ENCODE measurements at places on chromosomes 2 and 18.

DNA sequence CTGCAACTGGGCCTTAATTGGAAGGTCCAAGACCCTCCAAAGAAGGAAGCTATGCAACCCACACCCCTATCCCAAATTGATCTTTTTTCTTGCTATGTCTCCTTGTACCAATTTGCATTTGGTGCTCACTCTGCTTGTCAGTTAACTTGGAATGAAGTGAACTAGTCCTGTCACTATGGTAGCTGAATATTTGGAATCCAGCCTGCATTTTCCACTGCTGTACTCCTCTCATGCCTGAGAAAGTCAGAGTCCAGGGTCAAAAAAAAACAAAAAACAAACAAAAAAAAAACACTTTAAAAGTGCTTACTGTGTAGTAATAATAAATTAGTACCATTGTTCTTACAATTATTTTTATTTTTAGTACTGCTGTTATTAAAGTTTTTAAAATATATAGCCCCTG lies 462.8 kb upstream of the SLC8A1 start:
- H3K27ac ChIP-seq: no peak overlapping the region
- H3K36me3 ChIP-seq: no peaks in the 10 kb centered on the region
- H3K27me3 ChIP-seq: no peaks in the 10 kb centered on the region
- DNase-seq: no peak
- H3K4me3 ChIP-seq: no peak overlapping the region
- H3K4me1 ChIP-seq: no peaks in the 10 kb centered on the region

DNA sequence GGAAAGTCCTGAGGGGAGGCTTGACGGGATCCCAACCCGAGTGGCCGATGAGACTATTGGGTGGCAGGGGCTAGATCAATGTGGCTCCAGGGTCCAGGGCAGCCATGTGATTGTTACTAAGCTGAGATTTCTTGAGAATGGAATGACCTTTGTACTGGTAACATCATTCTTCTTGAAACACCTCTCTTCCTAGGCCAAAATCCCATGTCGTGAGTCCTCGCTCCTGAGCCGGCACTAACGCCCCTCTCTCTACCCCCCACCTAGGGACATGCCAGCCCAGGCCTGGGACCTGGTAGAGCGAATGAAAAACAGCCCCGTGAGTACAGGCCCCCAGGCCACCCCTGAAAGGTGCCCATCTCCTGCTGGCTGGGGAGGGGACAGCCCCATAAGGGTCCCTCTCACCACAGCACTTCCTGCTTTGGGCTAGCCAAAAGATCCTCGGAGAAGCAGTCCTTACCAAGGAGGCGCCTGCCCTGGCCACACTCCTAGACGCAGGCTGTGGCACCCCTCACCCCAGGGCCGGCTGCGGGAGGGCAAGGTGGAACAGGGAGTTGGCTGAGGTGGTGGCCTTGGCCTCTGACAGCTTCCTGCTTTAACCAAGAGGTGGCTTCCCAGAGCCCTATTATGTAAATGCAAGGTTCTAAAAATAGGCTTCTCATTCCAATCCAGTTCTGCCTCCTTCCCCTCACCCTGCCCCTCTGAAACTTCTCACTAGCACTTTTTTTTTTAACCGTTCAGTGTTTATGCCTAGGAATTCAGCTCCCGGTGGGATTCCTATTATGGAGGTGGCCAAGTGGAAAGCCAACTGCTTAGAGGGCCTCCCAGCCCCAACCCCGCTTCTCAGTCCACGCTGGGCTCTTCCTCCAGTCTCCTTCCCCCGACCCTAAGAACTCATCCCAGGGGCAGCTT lies 126.6 kb upstream of the PPP1CB start:
- H3K4me3 ChIP-seq: peak overlapping the region; percentile 26
- no peaks in the 10 kb centered on the region for H3K36me3 ChIP-seq
- peak overlapping the region; percentile 38 for H3K27ac ChIP-seq
- peak; percentile 60 for DNase-seq
- H3K27me3 ChIP-seq: no peaks in the 10 kb centered on the region
- H3K4me1 ChIP-seq: peaks cover 47% of the 10 kb centered on the region

- H3K27ac ChIP-seq: no peak overlapping the region
- H3K27me3 ChIP-seq: no peaks in the 10 kb centered on the region
- DNase-seq: no peak
- H3K4me1 ChIP-seq: no peaks in the 10 kb centered on the region
These were observed 605.6 kb upstream of the SETBP1 start for GRCh38 chr18:44075038-44075437.

- H3K4me1 ChIP-seq: no peaks in the 10 kb centered on the region
- H3K27me3 ChIP-seq: no peaks in the 10 kb centered on the region
- no peaks in the 10 kb centered on the region for H3K36me3 ChIP-seq
- DNase-seq: no peak
- no peak overlapping the region for H3K27ac ChIP-seq
- no peak overlapping the region for H3K4me3 ChIP-seq
These were observed 126.9 kb upstream of the DLGAP1 start for GRCh38 chr18:4581966-4582365.

Measured in SJCRH30 (cell line).